CD8-positive, alpha-beta memory T cell (primary cell): ENCODE measurements at places on chromosomes 16 and 17. TPM values are rescaled to one million over a fixed set of nuclear protein-coding genes. Genes with fewer than 3 reads are reported as not detected.

GRCh38 chr16:70395345-70395901 lies 43.5 kb downstream of the ST3GAL2 start:
- DNase-seq: peak; percentile 42
- H3K4me3 ChIP-seq: no peak overlapping the region
- no peaks in the 10 kb centered on the region for H3K4me1 ChIP-seq
- H3K27me3 ChIP-seq: no peaks in the 10 kb centered on the region

GRCh38 chr17:57654040-57654775 lies 90.9 kb downstream of the CCDC182 start:
- H3K4me1 ChIP-seq: no peaks in the 10 kb centered on the region
- H3K27ac ChIP-seq: no peak overlapping the region
- no peaks in the 10 kb centered on the region for H3K36me3 ChIP-seq
- DNase-seq: no peak
- no peaks in the 10 kb centered on the region for H3K27me3 ChIP-seq

Gene FBXL20
- total RNA-seq: 20.9 TPM

Gene SLFN12L
- total RNA-seq: 48.8 TPM

Gene NDRG4
- total RNA-seq: 2.4 TPM
